Hepatocyte (in vitro differentiated cells): ENCODE measurements at places on chromosomes 2 and 18. TPM values are rescaled to one million over a fixed set of nuclear protein-coding genes. Genes with fewer than 3 reads are reported as not detected.

DNA sequence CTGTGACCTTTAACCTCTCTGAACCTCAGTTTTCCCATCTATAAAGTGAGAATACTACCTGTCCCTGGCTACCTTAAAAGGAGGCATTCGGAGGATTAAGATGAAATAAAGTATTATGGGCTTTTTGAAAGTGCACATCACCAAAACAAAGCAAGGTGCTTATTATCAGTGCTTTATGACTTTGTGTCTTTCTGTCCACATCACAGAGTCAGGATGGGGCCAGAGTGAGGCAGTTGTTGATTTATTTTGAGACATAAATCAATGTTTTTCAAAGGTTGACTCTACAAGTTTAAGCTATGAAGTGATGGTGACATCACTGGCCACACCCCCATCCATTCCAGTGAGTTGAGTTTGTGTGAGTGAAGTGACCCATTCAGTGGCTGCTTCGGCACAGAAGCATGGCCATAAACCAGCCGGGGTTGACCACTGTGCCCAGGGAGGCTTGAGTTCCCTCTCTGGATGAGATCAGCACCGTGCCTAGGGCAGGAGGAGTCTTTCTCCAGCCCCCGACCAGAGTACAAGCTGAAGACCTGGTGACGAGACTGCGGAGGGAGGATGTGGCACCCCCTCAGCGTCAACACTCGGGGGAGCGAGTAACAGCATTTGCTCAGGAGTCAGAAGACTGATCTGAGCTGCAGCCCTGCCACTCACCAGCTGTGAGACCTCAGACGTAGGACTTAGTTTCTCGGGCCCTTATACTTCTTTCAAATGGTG lies 89.0 kb upstream of the PPP1CB start:
- peak; percentile 71 for DNase-seq

Gene CCDC102B
- 1.7 and 2.8 TPM in 2 replicates for polyA plus RNA-seq

Gene GDF7
- 0.10 and 0.24 TPM in 2 replicates for polyA plus RNA-seq

Gene SALL3
- polyA plus RNA-seq: 0.54 and 1.1 TPM in 2 replicates

Gene EVA1A
- 15.3 and 17.2 TPM in 2 replicates for polyA plus RNA-seq

Gene ACTG2
- polyA plus RNA-seq: 41.1 and 44.5 TPM in 2 replicates

DNA sequence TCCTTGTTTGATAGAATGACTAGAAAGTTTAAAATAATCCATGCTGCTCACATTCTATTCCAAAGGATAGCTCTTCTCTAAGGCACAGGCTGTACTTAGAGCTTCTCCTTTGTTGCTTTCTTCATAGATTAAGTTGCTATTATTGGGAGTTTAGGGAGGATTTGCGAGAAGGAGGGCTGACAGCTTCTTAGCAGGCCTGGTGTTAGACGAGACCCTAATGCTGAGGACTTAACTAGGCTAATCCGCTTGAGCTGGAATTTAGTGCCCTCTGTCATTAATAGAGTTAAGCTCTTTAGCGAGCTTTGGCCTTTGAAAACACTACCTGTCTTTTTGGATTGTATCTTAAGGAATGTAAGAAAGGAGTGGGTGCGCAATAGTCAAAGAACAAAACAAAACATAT lies 81.3 kb downstream of the MOGAT1 start:
- DNase-seq: no peak

Gene CNDP1
- 0.23 and 0.74 TPM in 2 replicates for polyA plus RNA-seq

DNA sequence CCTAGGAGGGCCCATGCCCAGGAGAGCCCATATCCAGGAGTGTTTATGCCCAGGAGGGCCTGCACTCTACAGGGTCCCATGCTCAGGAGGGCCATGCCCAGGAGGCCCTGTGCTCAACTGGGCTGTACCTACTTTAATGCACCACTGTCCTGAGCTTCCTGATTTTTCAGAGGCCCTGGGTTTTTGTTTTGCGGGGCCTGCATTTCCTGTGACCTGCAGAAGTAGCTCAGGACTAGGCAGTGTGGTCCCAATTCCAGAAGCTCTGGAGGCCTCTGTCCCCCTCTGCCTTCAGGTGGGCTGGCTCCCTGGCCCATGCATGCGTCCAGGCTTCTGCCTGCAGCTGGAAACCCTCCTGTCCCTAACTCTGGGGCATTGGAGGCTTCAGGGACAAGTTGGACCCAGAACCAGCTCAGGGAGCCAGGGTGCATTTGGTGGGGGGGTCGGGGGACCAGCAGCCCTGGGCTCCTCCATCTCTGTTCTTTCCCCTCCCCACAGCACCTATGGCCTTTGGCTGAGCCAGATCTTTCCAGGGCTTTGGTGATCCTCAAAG lies 10.8 kb downstream of the GPR35 start:
- no peak for DNase-seq

Gene SH3RF3
- polyA plus RNA-seq: 1.1 and 1.9 TPM in 2 replicates

Gene CD207
- 0.29 TPM in 1 of 2 replicates, not detected in the other for polyA plus RNA-seq

Gene SLC9A4
- 1.0 and 1.6 TPM in 2 replicates for polyA plus RNA-seq

- no peak for DNase-seq
Observed at GRCh38 chr2:153408710-153409385, 69.7 kb downstream of the RPRM start.

Gene FHOD3
- 1.4 and 1.7 TPM in 2 replicates for polyA plus RNA-seq

Gene ST8SIA5
- 0.15 and 0.76 TPM in 2 replicates for polyA plus RNA-seq

DNA sequence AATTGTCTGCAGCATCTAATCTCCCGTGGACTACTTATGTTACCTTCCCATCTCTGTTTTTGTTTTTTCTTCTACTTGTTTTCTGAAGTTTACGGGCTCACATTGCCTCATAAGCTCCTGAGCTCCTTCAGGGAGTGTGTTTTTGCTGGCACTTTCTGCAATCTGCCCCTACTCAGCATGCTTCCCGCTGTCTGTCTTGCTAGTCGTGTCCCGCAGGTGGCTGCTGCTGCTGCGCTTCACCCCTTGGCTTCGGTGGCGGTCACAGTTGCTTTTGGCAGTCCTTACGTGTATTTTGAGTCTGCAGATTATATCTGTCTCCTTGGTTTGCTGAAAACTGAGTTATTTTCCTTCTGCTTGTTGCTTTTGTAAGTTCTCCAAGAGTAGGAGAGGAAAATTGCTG lies 37.3 kb downstream of the FER1L5 start:
- DNase-seq: no peak

GRCh38 chr2:62181843-62182242 lies 14.1 kb upstream of the B3GNT2 start:
- no peak for DNase-seq

GRCh38 chr2:69770193-69770702 lies 28.3 kb downstream of the ANXA4 start:
- DNase-seq: peak; percentile 79

- no peak for DNase-seq
Observed at GRCh38 chr2:55118643-55119083, 68.4 kb upstream of the RTN4 start.

GRCh38 chr2:17851731-17852585 lies 26.5 kb upstream of the KCNS3 start:
- DNase-seq: peak; percentile 78

Gene CPSF3
- polyA plus RNA-seq: 21.5 and 23.9 TPM in 2 replicates

Gene DOK1
- 10.7 and 11.4 TPM in 2 replicates for polyA plus RNA-seq

Gene TAF1B
- polyA plus RNA-seq: 8.0 and 13.2 TPM in 2 replicates

GRCh38 chr2:85583667-85584353 lies 421 bp upstream of the VAMP5 start:
- DNase-seq: no peak

Gene PCARE
- 0.04 TPM in 1 of 2 replicates, not detected in the other for polyA plus RNA-seq

DNA sequence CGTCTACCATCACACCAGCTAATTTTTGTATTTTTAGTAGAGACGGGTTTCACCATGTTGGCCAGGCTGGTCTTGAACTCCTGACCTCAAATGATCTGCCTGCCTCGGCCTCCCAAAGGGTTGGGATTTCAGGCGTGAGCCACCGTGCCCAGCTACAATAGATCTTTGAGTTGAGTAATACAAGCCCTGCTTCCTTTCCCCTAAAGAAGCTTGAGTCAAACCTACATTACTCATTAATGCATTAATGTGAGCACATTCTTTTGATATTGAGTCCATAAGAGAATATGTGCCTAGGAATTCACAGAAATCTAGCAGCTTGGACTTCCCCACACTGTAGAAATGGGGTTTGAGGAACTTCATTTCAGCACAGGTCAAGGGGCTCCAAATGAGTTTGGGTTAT lies 39.6 kb downstream of the PSMG2 start:
- no peak for DNase-seq

- no peak for DNase-seq
Observed at GRCh38 chr2:6412533-6413091, 453.1 kb downstream of the CMPK2 start.

DNA sequence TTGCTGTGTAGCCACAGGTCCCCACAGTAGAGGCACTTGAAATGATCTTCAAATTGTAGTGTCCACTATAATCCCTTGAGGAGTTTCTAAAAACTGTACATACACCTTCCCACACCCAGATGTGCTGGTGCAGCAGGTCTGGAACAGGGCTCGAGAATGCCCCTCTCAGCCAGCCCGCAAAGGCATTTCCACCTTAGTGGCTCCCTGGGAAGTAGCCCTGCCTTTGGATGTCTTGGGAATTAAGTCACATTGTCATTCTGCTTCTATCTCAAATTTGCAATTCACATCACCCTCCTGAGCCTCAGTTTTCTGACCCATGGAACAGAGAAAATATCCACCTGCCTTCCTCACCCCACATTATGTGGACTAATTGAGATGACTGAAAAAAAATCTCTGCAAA lies 44.3 kb upstream of the TCF7L1 start:
- no peak for DNase-seq

DNA sequence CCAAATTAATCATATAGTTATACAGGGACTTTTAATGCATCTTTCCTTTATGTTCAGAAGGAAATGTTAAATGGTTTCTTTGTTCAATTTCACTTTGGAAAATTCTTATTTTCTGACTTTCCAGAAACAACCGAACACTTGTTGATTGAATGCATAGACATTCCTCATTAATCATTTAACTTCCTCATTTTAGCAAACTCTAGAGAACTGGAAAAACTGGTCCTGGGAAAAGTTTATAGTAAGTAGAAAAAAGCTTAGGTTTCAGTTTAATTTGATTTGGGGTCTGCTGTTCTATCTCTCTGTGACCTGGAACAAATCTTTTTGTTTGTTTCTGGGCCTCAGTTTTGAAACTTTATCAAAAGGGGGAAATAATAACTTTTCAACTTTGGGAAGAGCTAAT lies 320.4 kb downstream of the CMPK2 start:
- DNase-seq: no peak

DNA sequence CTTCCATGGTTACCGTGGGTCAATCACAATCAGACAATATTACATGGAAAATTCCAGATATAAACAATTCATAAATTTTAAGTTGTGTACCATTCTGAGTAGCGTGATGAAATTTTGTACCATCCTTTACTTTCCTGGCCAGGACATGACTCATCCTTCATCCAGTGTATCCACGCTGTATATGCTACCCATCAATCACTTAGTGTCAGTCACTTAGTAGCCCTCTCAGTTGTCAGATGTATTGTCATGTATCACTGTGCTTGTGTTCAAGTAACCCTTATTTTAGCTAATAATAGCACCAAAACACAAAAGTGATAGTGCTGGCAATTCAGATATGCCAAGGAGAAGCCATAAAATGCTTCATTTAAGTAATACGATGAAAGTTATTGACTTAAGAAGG lies 282.6 kb downstream of the CPS1 start:
- DNase-seq: no peak

- no peak for DNase-seq
Observed at GRCh38 chr18:64127172-64127571, 21.7 kb downstream of the LINC00305 start.

GRCh38 chr2:197498937-197499593 lies 575 bp downstream of the HSPD1 start:
- DNase-seq: peak; percentile 84

- no peak for DNase-seq
Observed at GRCh38 chr18:10400534-10401307, 53.7 kb upstream of the APCDD1 start.

GRCh38 chr18:64474255-64474654 lies 325.4 kb upstream of the LINC00305 start:
- DNase-seq: peak; percentile 8
